Activated CD4-positive, alpha-beta T cell treated with anti-CD3 and anti-CD28 coated beads, Interleukin-2, amount 50 U/mL, for 1 hour (primary cell): ENCODE measurements at places on chromosomes 11 and 22.

DNA sequence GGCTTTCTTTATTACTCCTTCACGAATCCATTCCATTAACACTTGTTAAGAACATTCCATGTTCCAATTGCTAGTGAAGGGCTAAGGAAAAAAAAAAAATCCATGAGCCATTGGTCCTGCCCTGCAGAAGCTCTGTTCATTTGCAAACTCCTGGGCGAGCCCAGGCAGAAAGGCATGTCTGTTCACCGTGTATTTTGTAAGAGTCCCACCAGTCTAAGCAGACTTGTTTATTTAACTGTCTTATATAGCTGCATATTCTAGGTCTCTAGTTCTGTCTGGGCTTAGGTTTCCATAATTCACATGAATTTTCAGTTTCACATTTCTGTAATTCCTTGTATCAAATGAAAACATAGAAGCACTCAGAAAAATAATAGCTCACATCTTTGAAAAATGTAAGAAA is 97.4 kb upstream of the POU2AF2 start:
- no peak for DNase-seq

- DNase-seq = no peak
These were observed 118.2 kb upstream of the OR9Q1 start for GRCh38 chr11:57905439-57905838.

GRCh38 chr22:26891429-26891828 is 234.0 kb downstream of the MIAT start:
- DNase-seq = no peak

GRCh38 chr11:122681735-122682134 is 26.2 kb downstream of the UBASH3B start:
- DNase-seq = no peak

GRCh38 chr22:43171607-43172006 is 15.3 kb downstream of the TTLL12 start:
- DNase-seq = no peak

- DNase-seq = no peak
These were observed 165.7 kb upstream of the TTC12 start for GRCh38 chr11:113148652-113149051.

DNA sequence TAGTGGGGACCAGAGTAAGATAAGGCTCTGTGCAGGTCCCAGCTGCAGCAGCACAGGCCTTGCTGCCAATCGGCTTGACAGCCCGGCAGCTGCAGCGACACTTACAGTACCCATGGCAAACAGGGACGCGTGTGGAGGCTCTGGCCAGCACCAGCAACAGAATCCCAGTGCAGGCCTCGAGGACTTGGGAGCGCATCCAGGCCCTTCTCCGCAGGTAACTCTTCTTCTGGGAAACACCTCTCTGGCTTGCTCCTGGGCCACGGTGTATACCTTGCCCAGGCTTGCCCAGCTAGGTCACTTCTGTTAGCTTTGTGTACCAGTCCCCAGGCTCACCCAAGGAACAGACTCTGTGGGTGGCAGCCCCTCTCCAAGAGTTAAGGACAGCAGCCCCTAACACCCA is 126.7 kb downstream of the CTTN start:
- DNase-seq = no peak

- DNase-seq = no peak
These were observed 771.1 kb upstream of the LUZP2 start for GRCh38 chr11:23725752-23726151.

DNA sequence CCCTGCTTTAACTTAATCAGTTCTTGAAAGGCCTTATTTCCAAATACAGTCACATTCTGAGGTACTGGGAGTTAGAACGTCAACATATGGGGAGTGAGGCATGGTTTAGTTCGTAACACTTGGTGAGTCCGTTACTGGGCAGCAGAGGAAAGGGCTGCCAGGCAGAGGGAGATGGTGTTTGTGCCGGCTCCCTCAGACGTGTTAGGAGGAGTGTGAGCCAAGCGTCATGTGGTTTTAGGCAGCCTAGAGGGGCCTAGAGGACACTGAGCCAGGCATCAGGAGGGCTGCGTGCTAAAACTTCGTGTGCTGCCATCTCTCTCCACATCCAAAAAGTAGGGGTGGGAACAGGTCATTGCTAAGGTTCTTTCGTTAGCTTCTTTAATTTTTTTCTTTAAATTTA is 10.2 kb downstream of the BCR start:
- DNase-seq = no peak

DNA sequence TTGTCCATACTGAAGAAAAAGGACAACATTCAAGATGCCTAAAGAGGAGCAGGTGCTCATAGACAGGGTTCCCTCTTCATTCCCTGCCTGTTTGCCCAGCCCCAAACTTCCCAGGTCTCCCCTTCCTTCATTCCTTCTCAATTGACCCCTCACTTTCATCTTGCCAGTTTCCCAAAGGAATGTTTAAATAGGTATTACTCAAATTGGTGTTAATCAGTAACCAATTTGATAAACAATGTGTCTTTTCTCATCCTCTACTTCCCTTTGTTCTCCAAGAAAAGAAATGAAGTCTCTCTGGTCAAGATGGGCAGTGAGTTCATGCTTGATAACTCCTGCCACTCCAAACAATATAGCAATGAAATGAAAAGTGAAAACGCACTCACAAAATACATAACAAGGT is 101.9 kb downstream of the TMPRSS5 start:
- no peak for DNase-seq

- DNase-seq = peak; percentile 47
These were observed 17.3 kb downstream of the APOL2 start for GRCh38 chr22:36221799-36222751.
